ENCODE measurements at places on chromosomes 12 and 14. TPM values are rescaled to one million over a fixed set of nuclear protein-coding genes. Genes with fewer than 3 reads are reported as not detected.

DNA sequence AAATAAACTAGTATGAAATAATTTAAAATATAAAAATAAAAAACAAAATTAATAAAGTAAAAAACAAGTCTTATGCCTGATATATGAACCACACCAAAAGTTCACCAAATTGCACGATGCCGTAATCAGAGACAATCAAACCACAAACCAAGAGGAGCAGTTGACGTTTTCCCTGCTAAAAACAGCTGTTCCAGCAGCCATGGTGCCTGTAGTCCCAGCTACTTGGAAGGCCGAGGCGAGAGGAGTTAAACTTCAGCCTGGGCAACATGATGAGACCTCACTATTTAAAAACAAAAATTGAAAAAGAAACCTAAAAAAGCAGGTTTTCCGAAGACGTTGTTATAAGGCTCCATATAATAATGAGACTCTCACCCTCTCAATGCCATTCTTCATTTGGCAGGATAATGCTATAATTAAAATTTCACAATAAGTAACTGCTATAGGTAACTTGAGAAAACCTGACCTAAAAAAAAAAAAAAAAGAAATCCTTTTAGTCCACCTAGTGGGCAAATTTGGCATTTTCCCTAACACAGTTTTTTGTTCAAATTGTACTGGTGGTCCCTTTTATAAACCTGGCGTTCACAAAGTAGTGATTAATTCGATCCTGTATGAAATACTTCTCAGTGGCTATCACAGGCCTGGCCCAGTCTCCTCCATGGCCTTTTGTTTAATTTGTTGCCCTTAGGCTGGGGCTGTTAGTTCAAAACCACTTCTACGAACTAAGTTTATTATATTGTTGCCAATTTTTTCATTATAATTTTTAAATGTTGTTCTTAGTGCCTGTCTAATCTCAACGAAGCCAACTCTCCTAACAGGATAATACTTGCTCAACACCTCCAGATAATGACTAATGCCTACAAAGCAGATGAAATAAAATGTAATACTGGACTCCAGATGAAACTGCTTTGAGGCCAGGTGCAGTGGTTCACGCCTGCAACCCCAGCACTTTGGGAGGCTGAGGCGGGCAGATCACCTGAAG lies 62.1 kb downstream of the TNFAIP2 start:
- peaks cover 5% of the 10 kb centered on the region for H3K4me1 ChIP-seq
- H3K36me3 ChIP-seq: no peaks in the 10 kb centered on the region
- H3K4me3 ChIP-seq: no peak overlapping the region
- H3K27me3 ChIP-seq: peaks cover 43% of the 10 kb centered on the region

- H3K27ac ChIP-seq: no peak overlapping the region
- no peak overlapping the region for H3K4me3 ChIP-seq
- H3K36me3 ChIP-seq: no peaks in the 10 kb centered on the region
- no peaks in the 10 kb centered on the region for H3K27me3 ChIP-seq
Observed at GRCh38 chr12:43338848-43339526, 213.0 kb downstream of the ADAMTS20 start.

DNA sequence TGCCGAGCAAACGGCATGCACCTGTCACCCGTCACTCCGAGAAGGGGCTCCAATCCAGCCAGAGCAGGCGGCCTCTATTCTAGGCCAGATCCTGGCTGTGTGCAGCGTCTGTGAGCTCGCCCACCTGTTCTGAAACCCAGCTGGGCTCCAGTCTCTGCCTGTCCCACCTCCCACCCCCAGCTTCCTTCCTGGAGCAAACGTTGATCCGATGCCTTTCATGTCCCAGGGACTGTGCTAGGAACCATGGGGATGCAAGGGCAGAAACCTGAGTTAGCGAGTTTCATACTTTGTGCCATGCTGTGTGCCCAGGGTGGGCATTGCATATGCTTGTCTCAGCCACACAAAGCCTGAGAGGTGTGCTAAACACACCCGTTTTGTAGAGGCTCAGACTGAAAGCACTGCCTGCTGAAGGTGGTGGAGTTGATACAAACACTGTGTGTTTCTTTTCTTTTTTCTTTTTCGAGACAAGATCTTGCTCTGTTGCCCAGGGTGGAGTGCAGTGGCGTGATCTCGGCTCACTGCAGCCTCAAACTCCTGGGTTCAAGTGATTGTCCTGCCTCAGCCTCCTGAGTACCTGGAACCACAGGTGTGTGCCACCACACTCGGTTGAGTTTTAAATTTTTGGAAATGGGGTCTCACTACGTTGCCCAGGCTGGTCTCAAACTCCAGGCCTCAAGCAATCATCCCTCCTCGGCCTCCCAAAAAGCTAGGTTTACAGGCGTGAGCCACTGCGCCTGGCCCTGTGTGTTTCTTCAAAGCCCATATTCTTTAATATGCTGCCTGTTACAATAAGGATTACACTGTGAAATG lies 84.1 kb upstream of the MED13L start:
- H3K27me3 ChIP-seq: no peaks in the 10 kb centered on the region
- no peaks in the 10 kb centered on the region for H3K36me3 ChIP-seq
- H3K27ac ChIP-seq: no peak overlapping the region
- DNase-seq: no peak
- H3K4me1 ChIP-seq: peaks cover 27% of the 10 kb centered on the region
- no peak overlapping the region for H3K4me3 ChIP-seq

- H3K27ac ChIP-seq: no peak overlapping the region
- no peak overlapping the region for H3K4me3 ChIP-seq
- no peaks in the 10 kb centered on the region for H3K36me3 ChIP-seq
- no peak for DNase-seq
Observed at GRCh38 chr12:125136702-125137101, 71.5 kb downstream of the AACS start.

DNA sequence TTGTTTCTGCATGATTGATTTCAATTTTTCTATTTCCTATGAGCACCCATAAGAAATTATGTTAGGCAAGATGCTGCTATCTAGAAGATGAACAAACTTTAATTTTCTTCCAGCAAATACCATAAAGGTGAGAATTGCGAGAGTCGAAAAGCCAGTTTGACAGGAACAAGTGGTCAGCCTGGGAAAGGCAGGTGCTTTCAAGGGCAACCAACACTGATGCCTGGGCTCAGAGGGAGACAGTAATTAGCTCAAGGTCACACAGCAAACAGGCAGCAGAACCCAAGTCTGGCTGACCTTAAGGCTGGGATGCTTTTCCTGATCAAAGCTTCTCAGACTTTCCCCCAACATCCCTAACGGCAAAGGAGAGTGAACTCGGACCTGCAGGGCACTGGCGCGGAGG lies 6.8 kb upstream of the OTUB2 start:
- H3K4me1 ChIP-seq: peaks cover 40% of the 10 kb centered on the region
- no peak overlapping the region for H3K27ac ChIP-seq
- no peak overlapping the region for H3K4me3 ChIP-seq
- H3K27me3 ChIP-seq: no peaks in the 10 kb centered on the region
- H3K36me3 ChIP-seq: no peaks in the 10 kb centered on the region
- no peak for DNase-seq

- H3K4me3 ChIP-seq: no peak overlapping the region
- peaks cover 27% of the 10 kb centered on the region for H3K27me3 ChIP-seq
- DNase-seq: no peak
- peaks cover 5% of the 10 kb centered on the region for H3K4me1 ChIP-seq
- no peak overlapping the region for H3K27ac ChIP-seq
- no peaks in the 10 kb centered on the region for H3K36me3 ChIP-seq
Observed at GRCh38 chr12:27936196-27936595, 36.3 kb downstream of the PTHLH start.

DNA sequence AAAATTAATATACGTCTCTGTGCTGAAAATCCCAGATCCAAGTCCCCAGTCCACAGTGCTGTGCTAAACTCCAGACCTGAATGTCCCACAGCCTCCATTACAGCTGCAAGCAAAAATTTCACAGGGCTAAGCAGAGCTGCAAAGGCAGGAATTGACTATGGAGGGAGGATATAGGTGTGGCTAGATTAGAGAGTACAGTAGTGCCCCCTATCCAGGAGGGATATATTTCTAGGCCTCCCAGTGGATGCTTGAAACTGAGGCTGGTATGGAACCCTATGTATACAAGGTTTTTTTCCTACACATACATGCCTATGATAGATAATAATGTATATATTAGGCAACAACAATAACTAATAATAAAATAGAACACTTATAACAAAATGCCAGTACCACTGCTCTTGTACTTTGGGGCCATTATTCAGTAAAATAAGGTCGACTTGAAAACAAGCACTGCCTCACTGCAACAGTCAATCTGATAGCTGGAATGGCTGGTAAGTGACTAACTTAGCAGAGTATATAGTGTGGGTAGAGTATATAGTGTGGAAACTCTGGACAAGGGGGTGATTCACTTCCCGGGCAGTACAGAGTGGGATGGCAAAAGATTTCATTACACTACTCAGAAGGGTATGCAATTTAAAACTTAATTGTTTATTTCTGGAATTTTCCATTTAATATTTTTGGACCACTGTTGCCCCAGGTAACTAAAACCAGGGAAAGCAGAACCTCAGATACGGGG lies 82.7 kb downstream of the C14orf132 start:
- no peak for DNase-seq
- H3K27me3 ChIP-seq: no peaks in the 10 kb centered on the region
- H3K4me1 ChIP-seq: peaks cover 40% of the 10 kb centered on the region
- no peaks in the 10 kb centered on the region for H3K36me3 ChIP-seq

GRCh38 chr14:104927432-104927816 lies 2.7 kb downstream of the PLD4 start:
- H3K4me1 ChIP-seq: peaks cover 5% of the 10 kb centered on the region
- H3K27ac ChIP-seq: no peak overlapping the region
- H3K36me3 ChIP-seq: no peaks in the 10 kb centered on the region
- no peak overlapping the region for H3K4me3 ChIP-seq

GRCh38 chr14:89720076-89720687 lies 234.3 kb downstream of the EFCAB11 start:
- peaks cover 80% of the 10 kb centered on the region for H3K4me1 ChIP-seq
- DNase-seq: peak; percentile 22
- H3K4me3 ChIP-seq: peak overlapping the region; percentile 66
- H3K36me3 ChIP-seq: peaks cover 2% of the 10 kb centered on the region
- H3K27ac ChIP-seq: peak overlapping the region; percentile 88

- no peak for DNase-seq
- H3K27me3 ChIP-seq: peaks cover 19% of the 10 kb centered on the region
- no peaks in the 10 kb centered on the region for H3K36me3 ChIP-seq
- H3K4me1 ChIP-seq: no peaks in the 10 kb centered on the region
Observed at GRCh38 chr14:90511252-90511651, 114.4 kb downstream of the CALM1 start.

GRCh38 chr12:81005606-81006005 lies 67.9 kb upstream of the LIN7A start:
- H3K36me3 ChIP-seq: no peaks in the 10 kb centered on the region
- no peak overlapping the region for H3K27ac ChIP-seq
- H3K27me3 ChIP-seq: no peaks in the 10 kb centered on the region
- DNase-seq: no peak
- no peak overlapping the region for H3K4me3 ChIP-seq
- no peaks in the 10 kb centered on the region for H3K4me1 ChIP-seq

DNA sequence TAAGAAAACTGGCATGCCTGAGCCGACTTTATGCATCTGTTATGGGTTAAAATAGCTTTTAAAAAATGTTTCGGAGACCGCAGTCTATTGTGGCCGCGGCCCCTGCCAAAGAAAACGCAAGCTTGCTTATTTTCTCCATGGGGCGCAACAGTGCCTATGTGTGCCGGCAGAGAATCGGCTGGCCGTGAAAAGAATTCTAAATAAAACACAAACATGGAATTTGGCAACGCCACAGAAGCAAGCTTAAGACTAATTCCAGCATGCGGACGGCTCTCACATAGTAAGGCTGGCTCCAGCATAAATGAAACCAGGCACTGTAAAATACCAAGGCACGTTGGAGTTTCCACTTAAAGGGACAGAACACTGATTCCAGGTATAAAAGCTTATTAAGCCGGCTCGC lies 56.7 kb downstream of the BCL11B start:
- peaks cover 99% of the 10 kb centered on the region for H3K4me1 ChIP-seq
- DNase-seq: no peak
- H3K27ac ChIP-seq: peak overlapping the region; percentile 89
- peaks cover 23% of the 10 kb centered on the region for H3K36me3 ChIP-seq

- H3K36me3 ChIP-seq: no peaks in the 10 kb centered on the region
- H3K4me3 ChIP-seq: no peak overlapping the region
- no peak for DNase-seq
- H3K4me1 ChIP-seq: no peaks in the 10 kb centered on the region
- H3K27me3 ChIP-seq: no peaks in the 10 kb centered on the region
Observed at GRCh38 chr12:71551529-71551928, 111.9 kb downstream of the LGR5 start.

DNA sequence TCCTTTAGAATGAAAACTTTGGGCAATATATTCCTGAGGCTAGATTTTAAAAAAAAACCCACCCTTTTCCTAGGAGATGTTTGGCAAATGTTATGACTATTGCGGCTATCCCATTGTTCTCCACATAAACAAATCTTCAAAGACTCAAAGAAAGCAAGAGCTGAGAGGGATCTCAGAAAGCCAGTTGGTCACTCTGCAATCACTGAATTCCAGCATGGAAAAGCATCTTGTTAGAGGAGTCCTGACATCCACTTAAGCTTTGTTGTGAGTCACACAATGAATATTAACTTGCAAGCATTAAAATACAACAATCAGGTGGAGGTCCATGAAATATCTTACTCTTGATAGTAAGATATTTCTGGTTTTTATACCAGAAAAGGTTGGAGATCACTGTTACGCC lies 11.0 kb upstream of the PTPRB start:
- no peak overlapping the region for H3K27ac ChIP-seq
- H3K36me3 ChIP-seq: no peaks in the 10 kb centered on the region
- no peaks in the 10 kb centered on the region for H3K4me1 ChIP-seq
- peaks cover 7% of the 10 kb centered on the region for H3K27me3 ChIP-seq
- H3K4me3 ChIP-seq: no peak overlapping the region

- H3K4me3 ChIP-seq: peak overlapping the region; percentile 95
- H3K27me3 ChIP-seq: no peaks in the 10 kb centered on the region
- peaks cover 22% of the 10 kb centered on the region for H3K36me3 ChIP-seq
Observed at GRCh38 chr12:111842556-111843396, 748 bp downstream of the MAPKAPK5 start.

- peaks cover 29% of the 10 kb centered on the region for H3K27me3 ChIP-seq
- no peak overlapping the region for H3K4me3 ChIP-seq
- peaks cover 2% of the 10 kb centered on the region for H3K36me3 ChIP-seq
- DNase-seq: no peak
- no peak overlapping the region for H3K27ac ChIP-seq
- no peaks in the 10 kb centered on the region for H3K4me1 ChIP-seq
Observed at GRCh38 chr12:128267651-128268378, 845 bp downstream of the TMEM132C start.

DNA sequence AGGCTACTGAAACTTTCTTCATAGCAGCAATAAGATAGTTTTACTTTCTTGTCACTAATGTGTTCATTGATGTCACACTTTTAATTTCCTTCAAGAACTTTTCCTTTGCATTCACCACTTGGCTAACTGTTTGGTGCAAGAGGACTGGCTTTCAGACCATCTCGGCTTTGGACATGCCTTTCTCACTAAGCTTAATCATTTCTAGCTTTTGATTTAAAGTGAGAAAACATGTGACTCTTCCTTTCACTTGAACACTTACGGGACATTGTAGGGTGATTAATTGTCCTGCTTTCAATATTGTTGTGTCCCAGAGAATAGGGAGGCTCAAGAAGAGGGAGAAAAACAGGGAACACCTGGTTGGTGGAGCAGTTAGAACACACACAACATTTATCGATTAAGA lies 41.9 kb downstream of the IFNG start:
- DNase-seq: no peak
- peak overlapping the region; percentile 91 for H3K27ac ChIP-seq
- no peaks in the 10 kb centered on the region for H3K27me3 ChIP-seq
- peaks cover 31% of the 10 kb centered on the region for H3K4me1 ChIP-seq

The FOXG1 gene
- total RNA-seq: not detected

The KCNJ8 gene
- not detected for total RNA-seq

The ANKLE2 gene
- total RNA-seq: 154 TPM

The GPRC5D gene
- not detected for total RNA-seq

The TMTC1 gene
- total RNA-seq: 0.51 TPM

The OR10AD1 gene
- total RNA-seq: not detected

The MAGOHB gene
- 42.7 TPM for total RNA-seq

The SLC25A47 gene
- total RNA-seq: not detected

The SYNDIG1L gene
- total RNA-seq: not detected

The DDHD1 gene
- total RNA-seq: 73.5 TPM

Data from activated T-cell treated with anti-CD3 and anti-CD28 coated beads, Interleukin-2, amount 50 U/mL, for 72 hours (primary cell).